ENCODE measurements at places on chromosomes 12 and 14.

- no peak for DNase-seq
Measured at GRCh38 chr14:88563845-88564244, 1.0 kb downstream of the ZC3H14 start.

- no peak for DNase-seq
Measured at GRCh38 chr14:70514168-70515069, 20.4 kb downstream of the ADAM20 start.

- DNase-seq = no peak
Measured at GRCh38 chr14:95808371-95808770, 68.3 kb upstream of the TUNAR start.

- DNase-seq = no peak
Measured at GRCh38 chr12:68280240-68280639, 26.8 kb upstream of the IL22 start.

DNA sequence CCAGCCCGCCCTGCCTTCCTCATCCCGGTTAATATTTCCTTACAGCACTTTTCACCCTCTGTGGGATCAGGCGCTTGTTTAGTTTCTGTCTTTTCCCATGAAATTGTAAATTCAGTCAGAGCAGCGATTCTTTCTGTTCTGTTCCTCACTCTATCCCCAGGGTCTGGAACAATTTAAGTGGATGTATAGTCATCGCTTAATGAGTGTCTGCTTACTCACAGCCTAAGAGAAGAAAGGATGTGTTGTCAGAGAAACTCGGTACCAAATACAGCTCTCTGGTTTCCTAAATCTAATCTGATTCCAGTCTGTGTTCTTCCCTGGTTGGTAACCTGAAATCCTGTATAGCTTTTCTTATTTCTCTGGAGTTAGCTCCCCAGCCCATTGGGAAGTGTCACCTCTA, 44.9 kb downstream of the FOS start:
- no peak for DNase-seq

DNA sequence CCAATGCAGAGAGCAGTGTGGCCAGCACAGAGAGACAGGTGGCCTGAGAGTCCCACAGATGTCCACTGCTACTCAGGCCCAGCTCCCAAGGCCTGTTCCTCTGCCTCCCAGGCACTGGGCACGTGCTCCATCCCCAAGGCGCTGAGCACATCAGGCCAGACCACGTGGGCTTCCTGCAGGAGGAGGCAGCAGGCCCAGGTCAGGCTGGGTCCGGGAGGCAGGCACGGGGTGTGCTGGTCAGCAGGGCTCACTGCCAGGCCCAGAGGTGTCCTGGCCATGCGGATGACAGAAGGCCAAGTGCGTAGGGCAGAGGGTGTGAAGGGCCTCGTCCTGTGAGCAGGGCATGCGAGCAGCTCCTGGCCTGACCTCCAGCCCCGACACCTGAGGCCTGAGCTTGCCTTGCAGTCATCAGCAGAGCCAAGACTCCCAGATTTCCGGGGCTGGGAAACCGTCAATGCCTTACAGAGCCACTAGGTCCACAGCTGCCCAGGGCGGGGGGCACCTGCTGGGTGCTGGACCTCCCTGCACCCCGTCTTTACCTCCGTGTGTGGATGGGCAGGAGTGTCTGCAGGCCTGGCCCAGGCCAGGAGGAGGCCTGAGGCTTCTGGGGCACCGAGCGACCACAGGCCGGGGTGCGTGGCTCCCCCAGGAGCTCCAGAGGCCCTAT, 14.9 kb downstream of the TRMT61A start:
- DNase-seq = no peak

All from activated CD8-positive, alpha-beta memory T cell treated with anti-CD3 and anti-CD28 coated beads for 48 hours (primary cell).